ENCODE measurements at places on chromosomes 1 and 21.

- peaks cover 18% of the 10 kb centered on the region for H3K36me3 ChIP-seq
- H3K4me3 ChIP-seq: no peak overlapping the region
- no peak for DNase-seq
- H3K27me3 ChIP-seq: no peaks in the 10 kb centered on the region
Observed at GRCh38 chr1:155199792-155200191, 7.9 kb downstream of the THBS3 start.

GRCh38 chr1:87989346-87989745 is 660.7 kb downstream of the LMO4 start:
- no peaks in the 10 kb centered on the region for H3K36me3 ChIP-seq
- DNase-seq: no peak
- no peaks in the 10 kb centered on the region for H3K27me3 ChIP-seq
- H3K4me3 ChIP-seq: no peak overlapping the region
- no peaks in the 10 kb centered on the region for H3K4me1 ChIP-seq

- H3K27me3 ChIP-seq: no peaks in the 10 kb centered on the region
- H3K27ac ChIP-seq: peak overlapping the region; percentile 89
- DNase-seq: no peak
- peak overlapping the region; percentile 96 for H3K4me3 ChIP-seq
Observed at GRCh38 chr1:156752843-156753482, 1.5 kb upstream of the HDGF start.

DNA sequence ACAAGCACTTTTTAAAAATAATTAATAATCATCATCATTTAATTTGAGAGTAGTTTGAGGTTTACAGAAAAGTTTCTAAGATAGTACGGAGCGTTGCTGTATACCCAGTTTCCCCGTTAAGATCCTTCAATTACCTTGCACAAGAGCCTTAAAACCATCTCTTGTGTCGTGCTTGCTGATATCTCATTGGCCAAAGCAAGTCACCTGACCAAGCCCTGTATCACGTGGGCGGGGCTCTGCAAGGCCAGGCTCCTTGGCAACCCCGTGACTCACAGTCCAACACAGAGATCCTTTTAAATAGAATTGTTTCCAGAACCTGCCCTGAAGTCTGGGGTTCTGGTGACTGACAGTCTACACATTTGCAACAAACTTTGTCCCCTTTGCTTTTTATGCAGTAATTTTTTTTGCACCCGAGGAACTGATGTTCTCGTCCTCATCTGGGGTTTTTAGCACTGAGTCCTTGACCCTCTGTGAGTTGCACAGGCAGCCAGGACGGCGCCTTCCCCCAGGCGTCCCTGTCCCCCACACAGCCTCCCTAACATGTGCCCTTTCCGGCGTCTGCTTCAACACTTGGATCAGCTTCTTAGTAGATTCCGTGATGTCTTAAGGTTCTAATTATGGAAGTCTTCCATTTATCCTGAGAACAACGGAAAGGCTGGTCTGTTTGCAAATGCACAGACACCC is 183.3 kb upstream of the TMEM51 start:
- DNase-seq: peak; percentile 30
- no peak overlapping the region for H3K27ac ChIP-seq
- H3K4me1 ChIP-seq: peaks cover 17% of the 10 kb centered on the region
- no peaks in the 10 kb centered on the region for H3K36me3 ChIP-seq
- H3K4me3 ChIP-seq: no peak overlapping the region

DNA sequence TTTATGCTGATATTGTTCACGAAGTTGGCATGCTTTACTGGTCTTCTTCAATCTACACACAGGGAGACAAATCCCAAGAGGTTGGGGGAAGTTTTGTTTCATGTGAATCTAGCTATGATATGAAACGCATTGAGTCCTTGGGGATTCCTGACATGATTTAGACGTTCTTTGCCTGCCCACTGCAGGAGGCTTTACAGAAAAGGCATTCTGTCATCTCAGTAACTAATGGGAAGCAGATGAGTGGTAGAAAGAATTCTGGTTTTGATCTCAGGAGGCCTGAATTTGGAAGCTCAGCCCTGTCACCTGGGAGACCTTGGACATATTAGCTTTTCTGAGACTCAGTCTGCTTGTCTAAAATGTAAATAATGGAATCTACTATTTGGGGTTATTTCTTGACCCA is 383.0 kb upstream of the NFIA start:
- no peaks in the 10 kb centered on the region for H3K36me3 ChIP-seq
- H3K4me3 ChIP-seq: no peak overlapping the region
- DNase-seq: no peak
- H3K27me3 ChIP-seq: no peaks in the 10 kb centered on the region
- H3K27ac ChIP-seq: no peak overlapping the region
- no peaks in the 10 kb centered on the region for H3K4me1 ChIP-seq

- no peaks in the 10 kb centered on the region for H3K36me3 ChIP-seq
- H3K4me3 ChIP-seq: no peak overlapping the region
- no peaks in the 10 kb centered on the region for H3K27me3 ChIP-seq
Observed at GRCh38 chr21:23402929-23403520, 2204.3 kb downstream of the MRPL39 start.

DNA sequence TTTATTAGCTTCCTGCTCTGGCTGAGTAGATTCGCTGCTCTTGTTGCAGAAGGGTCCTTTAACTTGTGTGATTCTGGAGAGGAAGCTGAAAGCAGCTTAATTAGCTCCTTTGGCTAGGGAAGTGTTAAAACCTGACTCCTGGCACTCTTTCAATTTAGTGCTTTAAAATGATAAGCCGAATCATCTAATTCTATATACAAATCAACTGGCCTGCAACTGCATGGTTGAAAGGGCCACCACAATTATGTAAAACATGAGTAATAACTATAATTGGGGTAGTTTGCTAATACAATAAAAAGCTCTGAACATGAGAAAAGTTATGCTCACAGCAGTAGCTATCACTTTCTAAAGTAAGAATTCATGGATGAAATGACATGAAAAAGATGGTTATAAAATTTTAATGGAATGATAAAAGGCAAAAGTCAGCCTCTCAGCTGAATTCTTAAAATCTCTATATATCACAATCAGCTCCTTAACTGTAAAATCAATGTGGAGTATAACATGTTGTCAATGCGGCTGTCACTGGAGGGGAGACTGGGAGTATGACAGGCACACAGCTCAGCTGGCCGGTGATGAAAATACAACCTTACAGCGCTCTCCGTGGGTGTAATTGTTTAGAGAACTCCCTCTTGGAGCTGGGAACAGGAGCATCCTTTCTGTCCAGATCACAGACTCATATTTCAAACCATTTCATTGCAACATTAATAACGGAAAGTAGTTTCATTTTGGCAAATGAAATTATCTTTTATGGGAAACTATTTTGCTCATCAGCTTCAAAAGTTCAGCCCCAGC is 324.4 kb downstream of the KCTD3 start:
- H3K36me3 ChIP-seq: no peaks in the 10 kb centered on the region
- H3K4me3 ChIP-seq: no peak overlapping the region
- no peak for DNase-seq
- H3K27me3 ChIP-seq: no peaks in the 10 kb centered on the region

- no peak overlapping the region for H3K27ac ChIP-seq
- H3K27me3 ChIP-seq: peaks cover 3% of the 10 kb centered on the region
- no peak overlapping the region for H3K4me3 ChIP-seq
- H3K4me1 ChIP-seq: no peaks in the 10 kb centered on the region
- no peak for DNase-seq
Observed at GRCh38 chr1:85445906-85446305, 19.1 kb downstream of the DDAH1 start.

DNA sequence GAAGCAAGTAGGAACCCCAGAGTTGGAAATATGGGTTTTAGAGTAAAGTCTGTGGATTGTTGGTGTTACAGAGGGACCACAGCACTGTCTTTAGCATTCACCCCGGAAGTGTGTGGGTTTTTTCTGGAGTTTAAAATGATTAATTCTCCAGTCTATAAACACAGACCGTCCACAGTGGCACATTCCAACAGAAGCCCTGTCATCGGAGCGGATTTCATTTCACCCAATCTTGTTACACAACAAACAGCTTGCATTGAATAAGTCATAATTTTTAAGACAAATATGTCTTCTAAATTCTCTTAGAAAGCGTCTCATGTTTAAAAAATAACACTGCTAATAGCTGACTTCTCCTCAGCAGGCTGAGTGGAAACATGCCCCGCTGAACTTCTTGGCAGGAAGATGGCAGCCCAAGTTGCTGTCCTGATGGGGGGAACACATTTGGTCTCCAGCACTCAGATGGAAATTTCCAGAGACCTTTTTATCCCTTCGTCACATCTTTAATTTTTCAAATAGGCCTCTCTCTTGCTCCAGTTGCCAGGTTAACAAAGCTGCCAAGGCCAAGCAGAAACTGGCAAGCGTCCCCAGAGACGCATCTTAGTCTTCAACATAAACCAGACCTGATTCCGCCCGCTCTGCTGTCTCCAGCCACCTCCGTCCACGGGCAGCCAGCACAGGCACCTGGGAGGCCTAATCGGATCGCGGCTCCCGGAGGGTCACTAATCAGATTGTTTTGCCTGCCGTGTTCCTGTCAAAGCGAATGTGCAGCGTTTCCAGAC is 28.8 kb upstream of the SLC19A1 start:
- H3K36me3 ChIP-seq: no peaks in the 10 kb centered on the region
- H3K27ac ChIP-seq: no peak overlapping the region
- DNase-seq: no peak
- no peak overlapping the region for H3K4me3 ChIP-seq

DNA sequence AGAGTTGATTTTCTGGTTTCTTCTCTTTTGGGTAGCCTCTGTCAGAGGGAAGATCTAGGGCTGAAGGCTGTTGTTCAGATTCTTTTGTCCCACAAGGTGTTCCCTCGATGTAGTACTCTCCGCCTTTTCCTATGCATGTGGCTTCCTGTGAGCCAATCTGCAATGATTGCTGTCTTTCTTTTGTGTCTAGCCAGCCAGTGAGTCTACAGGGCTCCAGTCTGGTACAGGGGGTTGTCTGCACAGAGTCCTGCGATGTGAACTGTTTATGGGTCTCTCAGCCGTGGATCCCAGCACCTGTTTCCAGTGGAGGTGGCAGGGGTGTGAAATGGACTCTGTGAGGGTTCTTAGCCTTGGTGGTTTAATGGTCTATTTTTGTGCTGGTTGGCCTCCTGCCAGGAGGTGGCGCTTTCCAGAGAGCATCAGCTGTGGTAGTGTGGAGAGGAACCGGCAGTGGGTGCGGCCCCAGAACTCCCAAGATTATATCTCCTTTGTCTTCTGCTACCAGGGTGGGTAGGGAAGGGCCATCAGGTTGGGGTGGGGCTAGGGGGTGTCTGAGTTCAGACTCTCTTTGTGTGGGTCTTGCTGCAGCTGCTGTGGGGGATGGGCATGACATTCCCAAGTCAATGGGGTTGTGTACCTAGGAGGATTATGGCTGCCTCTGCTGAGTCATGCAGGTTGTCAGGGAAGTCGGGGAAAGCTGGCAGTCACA is 81.3 kb upstream of the C21orf91 start:
- no peak overlapping the region for H3K27ac ChIP-seq
- H3K4me3 ChIP-seq: no peak overlapping the region
- H3K36me3 ChIP-seq: peaks cover 7% of the 10 kb centered on the region
- H3K27me3 ChIP-seq: no peaks in the 10 kb centered on the region
- DNase-seq: no peak

DNA sequence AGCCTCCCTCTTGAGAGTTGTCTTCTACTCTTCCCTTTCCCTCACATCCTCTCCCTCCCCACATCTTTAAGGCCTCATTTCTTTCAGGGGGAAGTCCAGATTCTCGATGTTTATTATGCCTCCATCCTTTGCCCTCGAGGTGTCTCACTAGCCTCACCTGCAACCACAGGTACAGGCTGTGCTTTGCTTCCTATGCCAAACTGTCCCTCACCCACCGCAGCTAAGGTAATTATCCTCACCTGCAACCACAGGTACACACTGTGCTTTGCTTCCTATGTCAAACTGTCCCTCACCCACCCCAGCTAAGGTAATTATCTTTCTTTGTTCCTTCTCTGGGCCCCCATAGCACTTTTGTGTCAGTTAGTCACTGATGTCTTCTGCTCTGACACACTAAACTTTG is 328.1 kb upstream of the SNX7 start:
- no peaks in the 10 kb centered on the region for H3K4me1 ChIP-seq
- no peaks in the 10 kb centered on the region for H3K36me3 ChIP-seq
- no peak overlapping the region for H3K27ac ChIP-seq

DNA sequence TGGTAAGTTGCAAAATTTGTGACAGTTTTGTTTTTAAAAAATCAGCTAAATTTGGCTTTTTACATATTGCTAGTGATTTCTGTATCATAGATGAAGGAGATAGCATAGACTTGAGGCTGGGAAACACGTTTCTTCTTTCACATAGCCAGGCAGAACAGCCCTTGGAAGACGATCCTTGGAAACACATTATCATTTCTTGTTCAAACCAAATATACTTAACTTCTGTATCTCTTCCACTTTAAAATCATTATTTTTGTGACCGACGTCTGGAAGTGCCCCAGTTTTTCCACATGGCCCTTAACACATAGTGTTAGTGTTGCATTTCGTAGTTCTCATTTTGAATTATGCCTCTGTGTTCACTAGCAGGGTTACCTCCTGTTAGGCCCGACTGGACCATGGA is 193.5 kb downstream of the SDCCAG8 start:
- no peak overlapping the region for H3K27ac ChIP-seq
- peaks cover 12% of the 10 kb centered on the region for H3K4me1 ChIP-seq
- no peak overlapping the region for H3K4me3 ChIP-seq
- no peak for DNase-seq

DNA sequence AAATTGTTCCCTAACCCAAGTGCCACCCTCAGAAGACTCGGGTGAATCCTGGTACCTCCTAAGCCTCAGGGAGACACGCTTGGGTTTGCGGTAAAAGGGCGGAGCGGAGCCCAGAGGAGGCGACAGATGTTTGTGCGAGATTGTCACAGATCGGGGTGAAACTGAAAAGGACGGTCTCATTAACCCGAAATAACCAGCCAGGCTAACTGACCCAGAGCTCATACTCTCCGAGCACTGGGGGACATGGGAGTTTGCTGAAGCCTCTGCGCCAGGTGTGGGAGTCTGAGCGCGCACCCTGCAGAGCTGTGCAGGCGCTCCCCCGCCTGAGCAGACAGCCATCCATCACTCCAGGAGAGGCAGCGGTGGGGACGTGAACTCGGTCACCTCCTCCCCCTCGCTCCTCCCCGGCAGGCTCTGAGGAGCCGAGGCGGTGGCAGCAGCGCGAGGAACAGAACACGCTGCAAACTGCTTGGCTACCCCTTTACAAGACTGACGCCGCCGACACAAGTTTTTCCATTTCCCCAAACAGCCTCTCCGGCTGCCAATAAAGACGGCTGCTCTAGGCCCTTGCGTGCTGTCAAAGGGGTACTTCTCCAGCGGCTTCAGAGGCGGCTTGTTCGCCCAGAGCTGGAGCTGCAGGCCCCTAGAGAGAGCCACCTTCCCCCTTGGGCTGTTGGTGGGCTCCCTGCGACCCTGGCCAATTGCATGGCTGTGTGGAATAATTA is 43.5 kb downstream of the RRAGC start:
- no peak overlapping the region for H3K27ac ChIP-seq
- H3K4me3 ChIP-seq: no peak overlapping the region
- DNase-seq: no peak
- H3K36me3 ChIP-seq: no peaks in the 10 kb centered on the region

GRCh38 chr1:199226163-199226562 is 587.3 kb downstream of the PTPRC start:
- DNase-seq: no peak
- H3K36me3 ChIP-seq: no peaks in the 10 kb centered on the region
- peaks cover 7% of the 10 kb centered on the region for H3K4me1 ChIP-seq
- H3K4me3 ChIP-seq: peak overlapping the region; percentile 17

- no peak overlapping the region for H3K27ac ChIP-seq
- H3K27me3 ChIP-seq: no peaks in the 10 kb centered on the region
- no peaks in the 10 kb centered on the region for H3K4me1 ChIP-seq
- no peak for DNase-seq
- no peak overlapping the region for H3K4me3 ChIP-seq
- H3K36me3 ChIP-seq: no peaks in the 10 kb centered on the region
Observed at GRCh38 chr21:40507978-40508377, 339.0 kb downstream of the DSCAM start.

- peaks cover 13% of the 10 kb centered on the region for H3K4me1 ChIP-seq
- H3K27ac ChIP-seq: no peak overlapping the region
- no peaks in the 10 kb centered on the region for H3K36me3 ChIP-seq
- peaks cover 5% of the 10 kb centered on the region for H3K27me3 ChIP-seq
- H3K4me3 ChIP-seq: no peak overlapping the region
Observed at GRCh38 chr1:114107474-114108435, 45.9 kb downstream of the SYT6 start.
